Left cardiac atrium (tissue), 4 donors: ENCODE measurements at places on chromosomes 12 and 14. TPM values are rescaled to one million over a fixed set of nuclear protein-coding genes. Genes with fewer than 3 reads are reported as not detected.

The INF2 gene
- total RNA-seq, result 44.7 TPM

The NIN gene
- total RNA-seq, result 31.8 TPM

GRCh38 chr14:92646952-92647796 is 101.3 kb downstream of the LGMN start:
- DNase-seq, result no peak

The PLA2G1B gene
- total RNA-seq, result not detected

DNA sequence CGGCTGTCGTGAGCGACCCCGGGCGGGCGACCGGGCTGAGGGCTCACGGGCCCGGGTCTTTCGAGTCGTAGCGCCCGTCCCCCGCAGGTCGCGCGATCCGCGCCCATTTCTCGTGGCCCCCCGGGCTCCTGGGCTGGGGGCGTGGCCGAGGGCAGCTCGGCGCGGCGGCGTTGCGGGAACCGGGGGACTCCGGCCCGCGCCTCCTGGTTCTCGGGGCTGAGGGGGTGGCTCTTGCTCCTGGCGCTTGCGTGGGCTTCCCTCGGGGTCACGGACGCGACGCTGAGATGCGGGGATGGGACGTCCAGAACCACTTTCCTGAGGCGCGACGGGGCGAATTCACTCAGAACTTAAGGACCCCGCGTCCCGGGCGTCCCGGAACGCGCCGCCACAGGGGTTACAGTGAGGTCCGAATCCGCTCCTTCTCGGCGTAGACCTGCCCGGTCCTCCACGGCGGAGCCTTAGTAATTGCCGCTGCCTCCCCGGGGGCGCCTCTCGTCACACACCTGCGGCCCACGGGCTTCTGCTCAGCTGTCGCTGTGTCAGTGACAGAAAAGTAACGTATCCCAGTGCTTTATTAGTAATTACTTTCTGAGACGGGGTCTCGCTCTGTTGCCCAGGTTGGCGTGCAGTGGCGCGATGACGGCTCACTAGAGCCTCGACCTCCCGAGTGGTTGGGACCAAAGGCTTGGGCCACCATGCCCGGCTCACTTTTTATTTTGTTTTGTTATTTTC is 606 bp downstream of the EP400 start:
- peak; percentile 41 for DNase-seq

- peak; percentile 61 for DNase-seq
Observed at GRCh38 chr12:52221912-52222457, 11.1 kb upstream of the KRT7 start.

DNA sequence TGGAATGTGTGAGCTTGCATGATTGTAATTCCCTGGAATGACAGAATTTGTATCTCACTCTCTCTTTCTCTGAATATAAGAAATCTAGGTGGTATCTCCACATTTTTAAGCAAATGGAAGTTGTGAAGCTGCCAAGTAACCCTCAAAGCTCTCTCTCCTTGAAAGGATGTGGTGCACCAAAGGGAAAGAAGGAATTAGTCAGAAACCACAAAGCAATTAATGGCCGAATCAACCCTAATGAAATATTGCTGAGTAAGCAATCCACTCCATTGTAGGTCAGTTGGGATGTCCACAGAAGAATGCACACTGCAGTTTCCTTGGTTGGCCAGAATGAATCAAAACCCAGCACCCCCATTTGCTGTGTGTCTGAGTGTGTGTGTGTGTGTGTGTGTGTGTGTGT is 153.5 kb downstream of the KCNA5 start:
- no peak for DNase-seq

DNA sequence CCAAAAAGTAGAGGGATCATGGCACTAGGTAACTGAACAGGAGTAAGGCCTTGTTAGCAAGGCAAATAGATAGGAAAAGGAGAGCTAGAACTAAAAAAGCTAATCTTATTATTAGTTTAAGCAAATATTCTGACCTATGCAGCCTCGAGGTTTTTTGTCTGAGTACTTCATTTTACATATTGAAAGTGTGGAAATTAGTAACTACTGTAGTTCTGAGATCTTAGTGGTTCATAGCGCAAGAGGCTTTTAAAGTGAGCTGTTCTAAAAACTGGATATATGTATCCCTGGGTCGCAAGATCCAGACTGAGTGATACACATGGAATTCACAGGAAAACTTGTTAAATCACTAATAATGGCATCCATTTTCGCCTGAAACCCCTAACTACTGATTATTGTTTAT is 411.0 kb upstream of the SOX5 start:
- no peak for DNase-seq

The CHGA gene
- total RNA-seq, result not detected

DNA sequence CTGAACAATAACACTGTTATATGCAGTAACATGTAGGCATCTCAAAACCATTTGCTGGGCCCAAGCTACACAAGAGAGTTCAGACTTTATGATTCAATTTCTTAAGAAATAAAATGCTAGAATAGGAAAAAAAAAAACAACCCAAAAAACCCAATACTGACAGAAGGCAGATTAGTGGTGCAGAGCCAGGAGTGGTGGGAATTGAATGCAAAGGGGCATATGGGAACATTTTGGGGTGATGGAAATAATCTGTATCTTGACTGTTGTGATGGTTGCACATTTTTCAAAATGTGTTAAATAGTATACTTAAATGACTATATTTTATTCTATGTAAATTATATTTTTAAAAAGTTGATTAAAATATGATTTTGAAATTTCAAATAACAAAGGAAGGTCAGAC is 23.4 kb upstream of the FGF6 start:
- no peak for DNase-seq

- DNase-seq, result no peak
Observed at GRCh38 chr14:75518625-75519024, 3.6 kb upstream of the BATF start.
